ENCODE measurements at places on chromosomes 1 and 21.

DNA sequence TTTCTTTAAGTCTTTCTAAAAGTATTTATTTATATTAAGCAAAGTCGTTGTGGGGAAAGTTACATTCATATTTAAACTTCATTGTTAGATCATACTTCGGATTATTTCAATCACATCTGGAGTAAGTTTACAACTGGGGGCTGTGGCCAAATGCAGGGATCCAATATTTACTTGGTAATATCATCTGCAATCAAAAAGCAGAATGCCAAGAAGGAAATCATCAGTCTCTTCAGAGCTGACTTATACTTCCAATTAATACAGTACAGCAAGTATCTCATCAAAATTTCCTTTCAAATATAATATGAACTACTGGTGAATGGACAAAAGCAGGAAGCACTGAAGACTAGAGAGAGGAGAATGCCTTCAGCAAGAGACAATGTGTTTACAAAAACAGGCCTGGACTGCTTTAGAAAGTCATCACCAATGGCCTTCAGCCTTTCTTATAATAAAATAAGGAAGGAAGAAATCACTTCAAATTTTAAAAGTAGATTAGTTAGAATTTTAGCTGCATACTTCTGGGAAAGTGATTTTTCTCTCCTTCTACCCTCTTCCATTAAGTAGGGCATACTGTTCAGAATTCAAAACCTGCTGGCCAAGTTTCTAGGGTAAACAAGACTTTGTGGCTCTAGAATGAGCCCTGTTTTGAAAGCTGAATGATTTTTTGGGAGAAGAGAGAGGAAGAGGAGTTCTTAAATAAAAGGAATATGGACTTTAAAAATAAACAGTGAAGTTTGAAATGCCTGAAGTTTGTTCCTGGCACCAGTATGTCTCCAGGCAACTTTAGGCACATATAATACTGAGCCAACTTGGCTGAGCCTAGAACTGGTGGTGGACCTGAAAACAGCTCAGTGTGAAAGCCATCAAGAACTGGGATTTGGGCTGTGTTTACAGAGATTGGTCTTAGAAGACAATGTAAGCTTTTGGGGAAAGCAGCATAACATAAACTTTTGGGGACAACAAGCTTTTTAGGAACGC lies 22.2 kb upstream of the MYOC start:
- DNase-seq = no peak

DNA sequence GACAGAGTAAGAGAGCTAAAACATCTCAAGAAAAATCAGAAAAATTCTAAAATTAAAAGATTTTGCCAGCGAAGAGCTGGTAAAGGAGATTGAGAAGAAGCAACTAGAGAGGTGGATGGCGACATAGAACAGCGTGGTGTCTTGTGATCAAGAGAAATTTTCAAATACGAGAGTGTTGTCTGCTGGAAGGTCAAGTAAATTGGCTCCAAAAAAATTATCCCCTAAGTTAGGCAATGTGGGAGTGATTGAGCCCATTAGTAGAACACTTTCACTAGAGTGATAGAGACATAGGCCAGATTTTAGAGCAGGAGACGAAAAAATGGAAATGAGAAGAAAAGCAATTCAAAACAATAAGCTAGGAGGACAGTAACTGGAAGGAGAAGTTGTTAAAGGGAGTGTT lies 94.3 kb upstream of the MPC2 start:
- DNase-seq = no peak

- no peak for DNase-seq
These were observed 1.1 kb upstream of the ZNF692 start for GRCh38 chr1:248860007-248860406.

DNA sequence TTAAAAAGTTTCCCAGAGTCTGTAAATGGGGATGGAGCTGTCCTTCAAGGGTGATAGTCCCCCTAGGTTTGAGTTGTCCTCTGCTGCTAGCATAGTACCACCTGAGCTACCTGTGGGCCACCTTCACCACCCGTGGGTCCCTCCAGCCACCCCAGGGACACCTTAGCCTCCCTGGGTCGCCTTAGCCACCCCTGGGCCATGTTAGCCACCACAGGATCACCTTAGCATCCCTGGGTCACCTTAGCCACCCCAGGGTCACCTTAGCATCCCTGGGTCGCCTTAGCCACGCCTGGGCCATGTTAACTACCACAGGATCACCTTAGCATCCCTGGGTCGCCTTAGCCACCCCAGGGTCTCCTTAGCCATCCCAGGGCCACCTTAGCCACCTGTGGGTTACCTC lies 67.1 kb downstream of the ADARB1 start:
- no peak for DNase-seq

- peak; percentile 34 for DNase-seq
These were observed 253.8 kb upstream of the HOOK1 start for GRCh38 chr1:59560807-59561450.

DNA sequence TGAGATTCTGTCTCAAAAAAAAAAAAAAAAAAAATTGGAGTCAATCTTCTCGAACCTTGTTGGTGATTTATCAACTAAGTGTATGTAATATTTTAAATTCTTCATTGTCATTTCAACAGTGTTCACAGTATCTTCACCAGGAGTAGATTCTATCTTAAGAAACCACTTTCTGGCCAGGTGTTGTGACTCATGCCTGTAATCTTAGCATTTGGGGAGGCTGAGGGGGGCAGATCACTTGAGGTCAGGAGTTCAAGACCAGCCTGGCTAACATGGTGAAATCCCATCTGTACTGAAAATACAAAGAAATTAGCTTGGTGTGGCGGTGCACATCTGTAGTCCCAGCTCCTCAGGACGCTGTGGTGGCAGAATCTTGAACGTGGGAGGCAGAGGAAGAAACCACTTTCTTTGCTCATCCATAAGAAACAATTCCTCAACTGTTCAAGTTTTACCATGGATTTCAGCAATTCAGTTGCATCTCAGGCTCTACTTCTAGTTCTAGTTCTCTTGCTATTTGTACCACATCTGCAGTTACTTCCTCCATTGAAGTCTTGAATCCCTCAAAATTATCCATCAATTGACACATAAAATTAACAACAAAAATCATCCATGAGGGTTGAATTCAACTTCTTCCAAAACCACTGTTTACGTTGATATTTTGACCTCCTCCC lies 30.4 kb upstream of the EYA3 start:
- no peak for DNase-seq

GRCh38 chr1:20787840-20788795 lies 1.0 kb upstream of the HP1BP3 start:
- DNase-seq = peak; percentile 40

DNA sequence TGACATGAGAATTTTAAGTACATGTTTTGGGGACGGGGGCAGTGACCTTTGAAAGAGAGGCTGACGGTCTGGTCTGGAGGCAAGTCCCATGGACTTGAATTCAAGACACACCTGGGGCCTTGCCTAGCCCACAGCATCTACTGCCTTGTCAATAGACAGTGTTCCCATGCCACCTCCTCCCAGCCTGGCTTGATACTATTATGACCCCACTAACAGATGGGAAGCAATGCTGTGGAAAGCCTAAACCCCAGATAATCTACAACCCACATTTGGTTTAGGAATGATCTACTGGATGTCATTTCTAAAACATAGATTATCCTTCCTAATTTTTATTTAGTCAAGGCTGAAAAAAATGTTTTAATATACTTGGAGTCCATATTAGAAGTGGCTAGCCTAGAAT lies 17.8 kb upstream of the NFASC start:
- no peak for DNase-seq

DNA sequence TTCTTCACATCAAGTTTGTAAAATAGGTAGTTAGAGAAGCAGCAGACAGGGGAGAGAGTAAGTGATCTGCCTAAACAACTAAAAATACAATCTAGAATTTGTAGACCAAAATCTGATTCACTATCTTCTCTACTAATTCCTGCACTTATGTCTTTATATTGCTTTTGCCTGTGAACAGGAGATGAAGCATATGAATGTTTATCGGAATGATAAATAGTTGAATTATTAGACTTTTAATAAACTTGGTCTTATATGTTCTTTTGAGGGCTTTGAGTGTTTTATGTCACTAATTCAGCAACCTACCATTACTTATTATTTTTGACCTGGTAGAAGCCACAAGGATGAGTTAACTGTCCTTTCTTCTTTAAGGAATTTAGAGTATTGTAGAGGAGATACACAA lies 2.3 kb downstream of the DESI2 start:
- no peak for DNase-seq

- no peak for DNase-seq
These were observed 338.8 kb downstream of the MATN1 start for GRCh38 chr1:30384286-30385245.

GRCh38 chr1:113321771-113322387 lies 68.4 kb upstream of the MAGI3 start:
- DNase-seq = no peak

DNA sequence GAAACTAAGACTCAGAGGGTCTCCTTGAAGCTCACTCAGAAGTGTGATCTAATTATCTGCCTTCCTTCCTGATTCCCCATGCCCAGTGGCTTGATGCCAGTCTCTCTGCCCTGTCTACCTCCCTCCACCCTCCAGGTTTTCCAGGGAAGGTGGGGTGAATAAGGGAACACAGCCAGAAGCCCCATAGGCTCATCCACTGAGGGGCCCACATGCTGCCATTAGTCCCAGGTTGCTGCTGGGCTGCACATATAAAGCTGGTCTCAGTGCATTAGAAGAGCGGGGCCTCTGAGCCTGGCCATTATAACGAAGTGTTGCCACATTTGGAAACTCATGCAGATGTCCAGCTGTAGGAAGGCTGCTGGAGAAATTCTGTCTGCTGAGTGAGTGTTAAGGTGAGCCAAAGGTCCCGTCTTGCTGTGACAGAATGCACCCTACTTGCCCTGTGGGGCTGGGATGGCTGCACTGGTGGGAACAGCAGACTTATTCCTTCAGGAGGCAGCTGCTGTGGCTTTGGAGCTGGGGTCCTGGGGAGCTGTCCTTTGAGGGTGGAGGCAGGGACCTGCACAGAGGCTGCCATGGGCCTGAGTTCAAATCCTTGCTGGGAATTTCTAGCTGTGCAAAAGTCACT lies 2.9 kb downstream of the ADORA1 start:
- DNase-seq = no peak

DNA sequence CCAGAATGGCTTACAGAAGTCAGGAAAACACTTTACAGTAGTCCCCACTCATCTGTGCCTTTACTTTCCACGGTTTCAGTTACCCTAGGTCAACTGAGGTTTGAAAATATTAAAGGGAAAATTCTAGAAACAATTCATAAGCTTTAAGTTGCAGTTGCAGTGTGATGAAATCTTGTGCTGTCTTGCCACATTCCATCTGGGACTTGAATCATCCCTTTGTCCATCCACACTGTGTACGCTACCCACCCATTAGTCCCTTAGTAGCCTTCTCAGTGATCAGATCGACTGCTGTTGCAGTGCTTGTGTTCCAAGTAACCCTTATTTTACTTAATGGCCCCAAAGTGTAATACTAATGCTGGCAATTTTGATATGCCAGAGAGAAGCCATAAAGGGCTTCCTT lies 30.5 kb downstream of the ZCCHC17 start:
- DNase-seq = no peak
